ENCODE measurements at places on chromosomes 2 and 18.
A peak's percentile ranks its signal among the peaks of the same experiment; 100 is the strongest.

DNA sequence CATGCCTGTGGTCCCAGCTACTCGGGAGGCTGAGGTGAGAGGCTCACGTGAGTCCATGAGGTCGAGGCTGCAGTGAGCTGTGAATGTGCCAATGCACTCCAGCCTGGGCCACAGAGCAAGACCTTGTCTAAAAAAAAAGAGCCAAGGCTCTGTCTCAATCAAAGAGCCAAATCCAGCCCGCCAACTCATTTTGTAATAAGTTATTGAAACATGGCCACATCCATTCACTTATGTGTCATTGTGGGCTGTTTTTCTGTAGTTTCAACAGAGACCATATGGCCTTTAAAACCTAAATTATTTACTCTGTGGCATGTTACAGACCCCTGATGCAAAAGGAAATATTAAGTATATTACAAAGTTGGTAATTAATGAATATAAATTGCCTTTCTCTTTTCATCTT, 60.8 kb downstream of the GPR39 start:
- DNase-seq: no peak

- peak; percentile 17 for DNase-seq
Measured at GRCh38 chr2:39437522-39438296, 624 bp upstream of the MAP4K3 start.

DNA sequence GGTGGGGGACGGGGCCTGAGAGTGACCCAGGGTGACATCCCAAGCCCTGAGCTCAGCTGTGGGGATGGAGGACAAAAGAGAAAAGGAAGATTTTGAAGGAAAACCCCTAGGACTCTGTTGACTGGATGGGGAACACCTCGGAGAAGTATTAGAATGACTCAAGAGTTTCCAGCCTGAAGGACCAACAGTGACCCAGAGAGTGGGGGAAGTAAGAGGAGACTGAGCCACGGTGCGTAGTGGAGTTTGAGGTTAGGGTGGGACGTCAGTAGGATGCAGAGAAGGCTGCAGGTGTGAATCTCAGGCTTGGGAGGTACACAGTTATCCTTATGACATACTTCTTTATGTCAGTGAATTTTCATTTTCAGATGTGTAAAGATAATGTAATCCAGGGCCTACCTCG, 119.5 kb downstream of the NCK2 start:
- no peak for DNase-seq

DNA sequence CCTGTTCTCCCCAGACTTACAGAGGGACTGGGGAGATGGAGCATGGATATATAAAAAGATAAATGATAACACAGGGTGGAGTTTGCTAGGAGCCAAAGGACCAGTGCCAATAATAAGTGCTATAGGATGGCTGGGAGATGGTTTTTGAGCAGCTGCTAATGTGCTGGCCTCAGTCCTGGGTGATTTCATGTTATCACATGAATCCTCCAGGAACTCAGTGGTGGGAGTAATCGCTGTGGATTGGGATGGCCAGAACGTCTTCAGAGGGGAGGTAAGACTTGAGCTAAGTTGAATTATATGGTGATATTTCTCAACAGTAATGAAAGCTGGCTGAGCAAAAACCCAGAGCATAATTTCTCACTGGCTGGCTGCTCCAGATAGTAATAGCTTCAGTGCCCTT, 441.4 kb downstream of the SLC4A3 start:
- DNase-seq: no peak

- DNase-seq: no peak
Measured at GRCh38 chr18:34592961-34593382, 117.1 kb upstream of the DTNA start.

Data from T-cell (primary cell).